HCT116 (cell line): ENCODE measurements at places on chromosomes 5 and 9.

GRCh38 chr9:98964201-98964600, 20.5 kb downstream of the COL15A1 start:
- no peak for DNase-seq

GRCh38 chr5:6759401-6759800, 46.2 kb downstream of the TENT4A start:
- DNase-seq, result no peak

- no peak for DNase-seq
Measured at GRCh38 chr5:91352831-91353695, 30.1 kb downstream of the ARRDC3 start.

- peak; percentile 16 for DNase-seq
Measured at GRCh38 chr5:92518318-92518904, 1062.6 kb downstream of the NR2F1-AS1 start.

DNA sequence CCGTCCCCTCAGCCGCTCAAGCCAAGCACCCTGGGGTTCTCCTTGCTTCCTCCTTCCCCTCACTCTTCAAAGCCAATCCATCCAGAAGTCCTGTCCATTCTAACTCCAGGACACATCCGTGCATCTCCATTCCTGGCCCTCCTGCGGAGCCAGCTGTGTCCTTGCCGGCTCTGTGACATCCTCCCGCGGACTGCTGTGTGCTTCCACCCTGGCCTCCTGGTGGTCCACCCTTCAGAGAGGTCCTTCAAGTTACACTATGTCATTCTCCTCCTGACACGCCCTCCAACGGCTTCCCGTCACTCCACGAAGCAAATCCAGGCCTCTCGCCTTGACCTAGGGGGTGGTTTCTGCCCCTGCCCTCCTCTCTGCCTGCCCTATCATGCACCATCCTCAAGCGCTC, 13.0 kb upstream of the SCGB3A1 start:
- no peak for DNase-seq

DNA sequence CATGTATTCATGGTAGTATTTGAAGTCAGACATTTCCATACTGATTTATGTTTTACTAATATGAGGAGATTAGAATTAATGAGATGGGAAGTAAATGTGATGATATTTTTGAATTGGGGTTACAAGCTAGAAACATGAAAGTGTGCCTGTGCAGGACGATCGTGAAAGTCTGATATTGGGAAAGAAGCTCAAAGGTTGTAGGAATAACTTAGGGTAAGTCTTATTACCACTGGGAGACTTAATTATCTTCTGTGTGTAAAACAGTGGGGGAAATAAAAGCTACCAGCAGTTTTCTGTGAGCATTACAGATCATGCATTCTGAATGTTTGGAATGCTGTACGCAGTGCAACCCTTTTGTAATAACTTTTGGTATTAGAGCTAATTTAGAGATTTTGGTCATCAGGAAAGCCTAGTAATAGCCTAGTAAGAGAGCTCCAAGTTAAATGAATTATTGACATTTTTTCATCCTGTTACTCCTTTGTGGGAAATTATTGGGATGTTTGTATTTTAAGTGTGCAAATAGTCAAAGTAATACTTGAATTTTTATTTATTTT, 153.9 kb downstream of the PCSK5 start:
- DNase-seq, result no peak

GRCh38 chr5:39102684-39103155, 28.5 kb upstream of the RICTOR start:
- DNase-seq, result no peak

GRCh38 chr5:1666812-1667588, 132.6 kb downstream of the MRPL36 start:
- no peak for DNase-seq

GRCh38 chr5:80369521-80369920, 38.3 kb upstream of the ZFYVE16 start:
- no peak for DNase-seq

GRCh38 chr5:135034236-135034962, 371 bp upstream of the PITX1 start:
- DNase-seq, result peak; percentile 33

GRCh38 chr5:87390075-87390474, 22.7 kb downstream of the CCNH start:
- DNase-seq, result no peak

DNA sequence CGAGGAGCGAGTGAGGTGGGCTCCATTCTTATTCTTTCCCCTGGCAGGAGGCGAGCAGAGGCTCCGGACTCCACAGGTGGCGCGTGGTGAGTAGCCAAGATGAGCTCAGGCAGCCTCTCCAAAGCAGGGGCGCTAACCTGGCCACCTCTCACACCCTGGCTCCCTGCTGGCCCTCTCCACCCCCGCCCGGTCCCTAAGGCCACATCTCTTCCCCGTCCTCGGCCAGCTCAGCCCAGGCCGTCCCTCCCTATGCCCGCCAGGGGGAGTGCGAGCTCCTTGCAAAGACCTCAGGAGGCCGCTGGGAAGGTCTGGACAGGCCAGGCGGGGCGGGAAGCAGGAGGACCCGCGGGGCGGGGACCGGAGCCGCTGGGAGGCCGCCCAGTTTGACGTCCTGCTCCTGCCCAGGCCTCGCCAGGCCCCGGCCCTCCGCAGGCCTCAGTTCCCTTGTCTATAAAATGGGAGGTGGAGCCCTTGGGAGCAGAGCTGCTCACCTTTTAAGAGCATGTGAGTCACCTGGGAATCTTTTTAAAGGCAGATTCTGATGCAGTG, 46.3 kb upstream of the GGTA1 start:
- DNase-seq, result peak; percentile 93

DNA sequence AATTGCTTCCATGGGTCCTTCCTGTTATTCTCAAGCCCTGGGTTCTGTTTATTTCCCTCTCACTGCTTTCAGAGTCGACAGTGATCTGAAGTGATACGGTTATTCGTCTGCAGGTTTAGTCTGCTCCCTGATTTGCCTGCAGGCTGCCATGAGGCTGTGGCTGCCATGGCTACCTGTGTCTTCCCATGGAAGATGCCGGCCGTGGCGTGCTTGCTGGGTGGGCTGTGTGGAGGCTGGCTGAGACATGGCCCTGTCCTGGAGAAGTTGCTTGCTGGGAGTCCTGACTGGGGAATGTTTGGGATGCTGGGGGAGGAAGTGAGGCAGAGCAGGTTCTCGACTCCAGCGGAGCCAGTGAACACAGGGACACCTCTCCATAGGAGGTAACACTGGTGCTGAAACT, 104.1 kb upstream of the TBC1D2 start:
- DNase-seq, result no peak

- DNase-seq, result no peak
Measured at GRCh38 chr5:173069671-173070070, 13.5 kb downstream of the CREBRF start.

DNA sequence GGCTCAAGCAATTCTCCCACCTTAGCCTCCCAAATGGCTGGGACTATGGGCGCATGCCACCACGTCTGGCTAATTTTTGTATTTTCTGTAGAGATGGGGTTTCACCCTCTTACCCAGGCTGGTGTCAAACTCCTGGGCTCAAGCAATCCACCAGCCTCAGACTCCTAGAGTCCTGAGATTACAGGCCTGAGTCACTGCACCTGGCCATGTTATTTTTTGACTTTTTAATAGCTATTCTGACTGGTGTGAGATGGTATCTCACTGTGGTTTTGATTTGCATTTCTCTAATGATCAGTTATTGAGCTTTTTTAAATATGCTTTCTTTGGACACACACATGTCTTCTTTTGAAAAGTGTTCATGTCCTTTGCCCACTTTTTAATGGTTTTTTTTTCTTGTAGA, 38.2 kb downstream of the FBXW2 start:
- no peak for DNase-seq

GRCh38 chr5:160640406-160640805, 211.6 kb downstream of the ATP10B start:
- no peak for DNase-seq

DNA sequence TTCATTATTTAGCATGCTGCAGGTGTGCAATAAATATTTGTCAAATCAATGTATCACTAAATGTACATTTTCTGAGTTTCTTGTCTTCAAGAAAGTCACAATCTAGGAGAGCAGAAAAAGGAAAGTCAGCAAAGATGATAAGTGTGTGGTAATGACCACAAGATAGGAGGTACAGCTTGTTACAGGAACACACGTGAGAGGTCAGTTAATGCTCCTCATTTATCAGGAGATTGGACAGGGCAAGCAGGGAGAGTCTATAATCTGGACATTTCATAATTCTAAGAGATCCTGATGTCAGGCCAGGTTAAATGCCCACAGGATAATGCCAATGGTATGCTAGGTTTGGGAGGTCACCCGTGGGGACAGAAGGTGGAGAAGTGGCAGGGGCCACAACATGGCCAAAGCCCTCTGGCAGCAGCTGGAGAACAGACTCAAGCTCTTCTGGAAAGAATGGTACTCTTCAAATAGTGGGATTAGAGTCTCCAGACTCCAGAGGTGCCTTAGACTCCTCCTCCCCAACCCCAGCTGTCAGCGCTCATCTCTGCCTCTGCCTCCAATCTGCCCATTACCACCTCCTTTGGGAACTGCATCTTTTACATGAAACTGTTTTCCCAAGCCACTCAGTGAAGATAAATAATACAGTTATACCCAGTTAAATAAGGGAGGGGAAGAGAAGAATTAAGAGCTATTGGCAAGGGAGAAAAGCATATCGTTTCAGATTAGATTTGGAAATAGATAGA, 114.3 kb downstream of the ASTN2 start:
- no peak for DNase-seq

GRCh38 chr5:89241186-89241585, 358.2 kb upstream of the MEF2C start:
- DNase-seq, result no peak

GRCh38 chr5:100762108-100762507, 141.0 kb downstream of the ST8SIA4 start:
- no peak for DNase-seq

DNA sequence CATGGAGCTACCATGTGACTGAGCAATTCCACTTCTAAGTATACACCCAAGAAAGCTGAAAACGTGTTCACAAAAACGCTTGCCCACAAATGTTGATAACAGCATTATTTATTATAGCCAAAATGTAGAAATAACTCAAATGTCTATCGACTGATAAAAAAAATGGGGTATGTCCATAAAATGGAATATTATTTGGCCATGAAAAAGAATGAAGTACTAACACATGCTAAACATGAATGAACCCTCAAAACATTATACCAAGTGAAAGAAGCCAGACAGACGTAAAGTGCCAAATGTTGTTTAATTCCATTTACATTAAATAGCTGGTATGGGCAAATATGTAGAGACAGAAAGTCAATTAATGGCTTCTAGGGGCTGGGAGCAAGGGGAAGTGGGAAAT, 184.9 kb upstream of the IRX2 start:
- DNase-seq, result no peak

DNA sequence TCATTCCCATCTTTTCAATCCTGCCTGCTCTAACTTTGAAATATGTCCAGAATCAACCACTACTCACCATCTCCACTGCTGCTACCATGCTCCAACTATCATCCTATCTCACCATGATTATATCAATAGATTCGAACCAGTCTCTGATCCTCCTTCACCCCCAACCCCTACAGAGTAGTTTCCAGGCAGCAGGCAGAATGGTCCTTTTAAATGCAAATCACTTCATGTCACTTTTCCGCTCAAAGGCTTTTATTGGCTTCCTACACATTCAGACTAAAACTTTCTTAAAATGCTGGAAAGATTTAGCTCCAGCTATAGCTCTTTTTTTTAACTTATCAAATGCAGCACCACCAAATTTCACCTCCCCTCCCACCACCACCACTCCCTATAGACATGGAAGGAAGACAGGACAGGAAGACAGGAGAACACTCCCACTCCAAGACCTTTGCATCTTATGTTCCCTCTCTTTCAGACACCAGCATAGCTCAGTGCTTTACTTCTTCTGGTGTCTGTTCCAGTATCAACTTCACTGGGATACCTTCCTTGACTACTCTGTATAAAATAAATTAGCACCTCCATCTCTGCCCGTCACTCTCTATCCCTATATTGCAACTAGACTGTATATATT, 9.9 kb upstream of the PPP2R2B start:
- DNase-seq, result no peak

GRCh38 chr5:135032999-135033861, 798 bp downstream of the PITX1 start:
- DNase-seq, result no peak

DNA sequence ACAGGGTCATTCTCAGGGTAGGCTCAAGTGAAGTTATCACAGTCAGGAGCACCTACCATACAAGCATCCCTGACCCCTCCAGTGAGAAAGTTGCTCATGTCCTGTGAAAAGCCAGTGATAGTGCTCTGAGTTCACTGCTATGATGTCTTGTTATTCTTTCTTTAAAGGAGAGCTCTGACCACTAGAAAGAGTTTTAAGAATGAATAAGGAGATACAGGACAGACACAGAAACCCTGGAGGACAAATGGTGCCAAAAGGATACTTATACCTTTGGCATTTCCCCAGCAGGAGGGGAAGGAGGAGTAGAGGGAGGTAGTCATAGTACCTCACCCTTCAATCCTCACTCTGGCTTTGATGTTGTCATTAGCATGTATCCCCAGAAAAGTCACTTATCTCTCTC, 84.0 kb upstream of the AGXT2 start:
- DNase-seq, result no peak

GRCh38 chr5:53069626-53070025, 39.9 kb downstream of the MOCS2 start:
- DNase-seq, result no peak

- DNase-seq, result no peak
Measured at GRCh38 chr9:134942788-134943184, 25.1 kb upstream of the FCN1 start.

DNA sequence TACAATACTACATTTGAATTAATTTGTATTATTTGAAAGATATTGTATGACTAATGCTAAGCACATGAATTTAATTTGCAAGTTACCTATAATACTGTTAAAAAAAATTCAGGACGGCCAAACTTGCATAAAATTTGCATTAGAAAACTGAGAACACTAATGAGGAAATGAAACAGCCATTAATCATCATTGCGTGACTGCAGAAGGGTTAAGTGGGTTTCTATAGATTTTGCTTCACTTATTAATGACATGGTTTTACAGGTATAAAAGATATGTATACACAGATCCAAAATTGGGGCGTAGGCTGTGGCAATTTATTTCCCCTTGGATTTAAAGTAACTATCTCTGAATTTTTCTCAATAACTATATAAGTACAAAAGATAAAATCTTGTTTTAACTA, 882.6 kb downstream of the PTPRD start:
- no peak for DNase-seq

DNA sequence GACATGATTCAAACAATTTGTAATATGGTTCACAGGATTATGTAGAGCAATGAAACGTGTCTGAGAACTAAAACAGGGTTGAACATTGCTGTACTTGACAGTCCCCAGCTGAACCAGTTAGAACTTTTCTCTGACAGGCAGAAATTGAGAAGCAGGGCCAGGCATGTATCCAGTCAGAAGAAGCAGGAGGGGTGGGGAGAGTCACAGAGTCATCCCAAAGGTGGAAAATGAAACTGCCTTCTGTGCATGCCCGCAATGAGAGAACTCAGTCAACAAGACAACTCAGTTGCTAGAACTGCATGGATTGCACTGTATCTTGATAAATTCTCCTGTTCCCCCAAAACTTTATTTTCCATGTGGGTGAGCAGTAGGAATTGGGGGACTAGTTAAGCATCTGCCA, 72.9 kb upstream of the PRLR start:
- no peak for DNase-seq
